CD4-positive, alpha-beta T cell treated with Interleukin-12 subunit alpha and Interleukin-12 subunit beta, for 1 hour (primary cell): ENCODE measurements at places on chromosomes 3 and 15.

GRCh38 chr3:126442094-126442855 lies 33.4 kb downstream of the ZXDC start:
- DNase-seq = no peak

GRCh38 chr3:125231895-125232294 lies 19.3 kb upstream of the SLC12A8 start:
- no peak for DNase-seq

DNA sequence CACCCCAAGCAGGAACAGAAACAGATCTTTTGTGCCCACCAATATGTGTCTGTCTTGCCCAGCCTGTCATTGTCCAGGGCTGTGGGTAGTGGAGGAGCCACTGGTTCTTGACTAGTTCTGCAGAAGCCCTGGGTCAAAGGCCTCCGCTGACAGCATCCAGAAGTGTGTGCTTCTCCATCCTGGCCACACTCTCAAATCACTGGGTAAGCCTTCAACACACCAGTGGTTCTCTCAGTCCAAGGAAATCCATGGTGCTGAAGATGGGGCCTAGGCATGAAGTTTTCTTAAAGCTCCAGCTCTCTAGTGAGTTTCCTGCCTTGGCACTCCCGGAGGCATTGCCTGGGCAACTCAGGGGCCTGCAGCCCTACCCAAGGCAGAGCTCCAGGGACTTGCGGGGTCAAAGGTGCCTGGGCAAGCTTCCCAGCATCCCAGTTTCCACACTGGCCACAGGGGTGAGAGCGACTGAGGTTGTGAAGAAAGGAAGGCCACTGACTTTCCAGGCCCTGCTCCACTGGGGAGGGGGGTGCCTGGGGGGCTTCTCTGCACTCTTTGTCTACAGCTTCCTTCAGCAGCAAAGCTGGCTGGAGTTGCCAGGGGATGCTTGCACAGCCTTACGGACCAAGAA lies 37.9 kb upstream of the RPL32 start:
- no peak for DNase-seq

- no peak for DNase-seq
Observed at GRCh38 chr3:18224426-18224825, 200.7 kb downstream of the SATB1 start.

DNA sequence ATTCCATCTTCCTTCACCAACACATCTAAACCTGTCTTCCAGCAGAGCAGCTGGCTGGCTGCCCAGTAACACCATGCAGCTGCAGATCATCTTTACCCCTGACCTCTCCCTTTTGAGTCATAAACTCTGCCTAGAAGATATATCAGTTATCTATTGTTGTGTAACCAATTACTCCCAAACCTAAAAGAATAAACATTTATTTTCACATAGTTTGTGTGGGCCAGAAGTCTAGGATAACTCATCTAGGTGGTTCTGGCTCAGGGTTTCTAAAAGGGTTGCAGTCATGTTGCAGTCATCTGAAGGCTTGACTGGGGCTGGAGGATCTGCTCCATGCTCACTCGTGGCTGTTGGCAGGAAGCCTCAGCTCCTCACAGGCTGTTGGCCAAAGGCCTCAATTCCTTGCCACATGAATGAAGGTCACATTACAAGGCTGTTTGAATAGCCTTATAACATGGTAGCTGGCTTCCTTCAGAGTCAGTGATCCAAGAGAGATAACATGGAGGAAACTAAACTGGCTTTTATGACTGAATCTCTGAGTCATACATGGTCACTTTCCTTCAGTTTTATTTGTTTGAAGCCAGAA lies 92.8 kb downstream of the GOLIM4 start:
- DNase-seq = no peak

- no peak for DNase-seq
Observed at GRCh38 chr3:197490098-197491058, 65.4 kb downstream of the BDH1 start.

- DNase-seq = no peak
Observed at GRCh38 chr3:13200465-13200864, 127.2 kb upstream of the IQSEC1 start.

DNA sequence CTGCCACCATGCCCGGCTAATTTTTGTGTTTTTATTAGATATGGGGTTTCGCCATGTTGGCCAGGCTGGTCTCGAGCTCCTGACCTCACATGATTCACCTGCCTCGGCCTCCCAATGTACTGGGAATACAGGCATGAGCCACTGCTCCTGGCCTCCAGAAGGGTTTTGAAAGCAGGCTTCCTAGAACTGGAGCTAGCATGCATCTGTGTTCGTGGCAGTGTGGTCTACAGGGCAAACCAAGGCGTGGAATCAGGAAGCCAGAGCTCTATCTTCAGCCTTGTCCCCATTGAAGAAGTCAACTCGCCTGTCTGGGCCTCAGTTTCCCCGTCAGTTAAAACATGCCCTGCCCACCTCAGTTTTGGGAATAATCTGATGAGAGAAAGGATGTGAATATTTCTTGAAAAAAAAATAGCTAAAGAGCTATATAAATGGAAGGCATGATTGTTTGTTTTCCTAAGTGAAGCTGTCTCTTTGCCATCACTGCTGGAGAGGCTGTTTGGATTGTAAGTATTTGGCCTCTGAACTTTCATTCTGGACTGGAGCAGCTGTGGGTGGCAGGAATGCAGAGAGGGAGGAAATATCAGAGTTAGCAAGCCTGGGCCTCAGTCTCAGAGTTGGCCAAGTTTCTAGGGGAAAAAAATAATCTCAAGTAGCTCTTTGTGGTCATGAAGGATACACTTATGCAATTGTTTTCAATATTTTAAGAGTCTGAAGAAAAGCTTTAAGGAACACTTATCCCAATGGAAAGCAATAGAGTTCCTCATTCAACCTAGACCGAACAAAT lies 36.5 kb upstream of the UACA start:
- DNase-seq = no peak

DNA sequence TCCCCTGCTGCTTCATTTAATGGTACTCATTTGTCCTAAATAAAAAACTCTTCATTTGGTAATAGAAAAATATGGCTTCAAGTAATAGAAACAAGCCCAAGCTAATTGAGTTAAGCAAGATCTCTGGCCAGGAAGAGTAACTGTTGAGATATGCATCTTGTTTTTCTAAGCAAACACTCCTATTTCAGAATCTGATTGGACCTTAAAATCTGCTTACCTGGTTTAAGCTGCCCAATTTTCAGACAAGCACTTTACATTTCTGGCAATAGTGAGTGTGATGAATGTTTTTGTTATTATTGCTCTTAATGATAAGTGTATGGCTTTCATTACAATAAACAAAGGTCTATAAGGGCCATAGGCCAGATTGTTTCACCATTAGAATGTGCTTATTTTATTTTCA lies 86.2 kb downstream of the CMSS1 start:
- DNase-seq = no peak

GRCh38 chr15:28191832-28192231 lies 92.7 kb upstream of the OCA2 start:
- no peak for DNase-seq

- no peak for DNase-seq
Observed at GRCh38 chr3:190443257-190443656, 6.4 kb downstream of the TMEM207 start.

DNA sequence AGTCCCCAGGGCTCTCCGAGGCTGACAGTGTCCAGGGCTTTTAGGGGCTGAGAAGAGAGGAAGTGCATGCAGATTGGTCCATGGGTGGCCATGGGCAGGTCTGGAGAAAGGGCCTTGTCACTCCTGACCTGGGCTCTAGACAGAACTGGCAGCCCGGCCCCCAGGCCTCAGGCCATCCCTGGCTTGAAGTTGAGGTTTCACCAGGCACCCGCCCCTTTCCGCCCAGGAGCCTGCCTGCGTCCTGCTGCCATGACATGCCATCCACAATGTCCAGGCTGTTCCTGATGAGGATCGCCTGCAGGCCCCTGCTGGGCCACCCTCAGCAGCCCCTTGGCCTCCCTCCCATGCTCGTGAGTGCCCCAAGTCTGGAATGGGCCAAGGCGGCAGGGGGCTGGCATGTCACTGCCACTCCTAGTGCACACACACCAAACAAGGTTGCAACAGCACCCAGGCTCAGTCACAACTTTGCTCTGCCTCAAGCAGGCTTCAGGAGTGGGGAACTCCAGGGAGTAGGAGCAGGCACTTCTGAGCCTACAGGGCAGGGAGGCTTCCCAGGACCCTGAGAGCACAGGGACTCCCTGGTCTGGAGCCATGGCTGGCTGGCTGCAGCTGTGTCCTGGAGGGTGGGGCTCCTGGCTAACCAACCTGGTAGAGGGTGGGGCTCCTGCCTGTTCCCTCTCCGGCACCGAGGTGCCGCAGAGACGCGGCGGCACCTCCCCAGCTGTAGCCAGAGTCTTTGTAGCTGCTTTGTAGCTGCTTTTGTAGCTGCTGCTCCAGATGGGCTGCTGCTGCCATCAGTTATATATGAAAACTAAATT lies 1457.1 kb upstream of the GBE1 start:
- no peak for DNase-seq

GRCh38 chr3:68787106-68787626 lies 145.2 kb downstream of the TAFA4 start:
- DNase-seq = no peak

GRCh38 chr15:72077950-72078349 lies 40.0 kb downstream of the MYO9A start:
- no peak for DNase-seq

- DNase-seq = peak; percentile 66
Observed at GRCh38 chr15:67085818-67086636, 20.6 kb downstream of the SMAD3 start.

- DNase-seq = peak; percentile 66
Observed at GRCh38 chr3:14124223-14124614, 451 bp downstream of the CHCHD4 start.

DNA sequence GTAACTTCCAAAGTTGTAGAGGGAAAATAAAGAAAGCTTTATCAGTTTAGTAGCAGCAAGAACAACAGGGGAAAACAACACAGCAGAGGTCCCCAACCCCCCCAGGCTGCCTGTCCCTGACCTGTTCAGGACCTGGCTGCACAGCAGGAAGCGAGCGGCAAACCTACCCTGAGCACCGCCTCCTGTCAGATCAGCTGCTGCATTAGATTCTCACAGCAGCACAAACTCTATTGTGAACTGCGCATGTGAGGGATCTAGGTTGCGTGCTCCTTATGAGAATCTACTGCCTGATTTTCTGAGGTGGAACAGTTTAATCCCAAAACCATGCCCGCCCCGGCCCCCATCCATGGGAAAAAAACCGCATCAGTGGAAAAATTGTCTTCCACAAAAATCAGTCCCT lies 40.3 kb downstream of the USP50 start:
- no peak for DNase-seq

- no peak for DNase-seq
Observed at GRCh38 chr15:68479870-68480269, 47.9 kb upstream of the ITGA11 start.

DNA sequence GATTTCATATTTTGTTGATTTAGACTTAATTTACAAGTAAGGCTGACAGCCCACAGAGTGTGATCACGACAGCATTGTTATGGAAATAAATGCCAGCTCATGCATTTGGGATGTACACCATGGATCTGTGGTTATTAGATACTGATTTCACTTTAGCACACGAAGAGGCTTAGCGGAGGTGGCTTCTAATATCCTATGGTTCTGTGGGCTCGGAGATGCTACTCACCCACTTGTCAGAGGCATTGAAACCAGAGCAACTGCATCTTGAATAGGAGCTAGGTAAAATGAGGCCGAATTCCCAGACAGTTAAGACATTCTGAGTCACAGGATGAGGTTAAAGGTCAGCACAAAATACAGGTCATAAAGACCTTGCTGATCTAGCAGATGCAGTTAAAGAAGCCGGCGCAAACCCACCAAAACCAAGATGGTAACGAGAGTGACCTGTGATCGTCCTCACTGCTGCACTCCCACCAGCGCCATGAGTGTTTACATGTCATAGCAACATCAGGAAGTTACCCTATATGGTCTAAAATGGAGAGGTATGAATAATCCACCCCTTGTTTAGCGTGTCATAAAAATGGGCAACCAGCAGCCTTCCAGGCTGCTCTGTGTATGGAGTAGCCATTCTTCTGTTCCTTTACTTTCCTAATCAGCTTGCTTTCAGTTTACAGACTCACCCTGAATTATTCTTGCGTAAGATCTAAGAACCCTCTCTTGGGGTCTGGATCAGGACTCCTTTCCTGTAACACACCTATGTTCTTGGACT lies 117.5 kb downstream of the PGPEP1L start:
- DNase-seq = no peak

DNA sequence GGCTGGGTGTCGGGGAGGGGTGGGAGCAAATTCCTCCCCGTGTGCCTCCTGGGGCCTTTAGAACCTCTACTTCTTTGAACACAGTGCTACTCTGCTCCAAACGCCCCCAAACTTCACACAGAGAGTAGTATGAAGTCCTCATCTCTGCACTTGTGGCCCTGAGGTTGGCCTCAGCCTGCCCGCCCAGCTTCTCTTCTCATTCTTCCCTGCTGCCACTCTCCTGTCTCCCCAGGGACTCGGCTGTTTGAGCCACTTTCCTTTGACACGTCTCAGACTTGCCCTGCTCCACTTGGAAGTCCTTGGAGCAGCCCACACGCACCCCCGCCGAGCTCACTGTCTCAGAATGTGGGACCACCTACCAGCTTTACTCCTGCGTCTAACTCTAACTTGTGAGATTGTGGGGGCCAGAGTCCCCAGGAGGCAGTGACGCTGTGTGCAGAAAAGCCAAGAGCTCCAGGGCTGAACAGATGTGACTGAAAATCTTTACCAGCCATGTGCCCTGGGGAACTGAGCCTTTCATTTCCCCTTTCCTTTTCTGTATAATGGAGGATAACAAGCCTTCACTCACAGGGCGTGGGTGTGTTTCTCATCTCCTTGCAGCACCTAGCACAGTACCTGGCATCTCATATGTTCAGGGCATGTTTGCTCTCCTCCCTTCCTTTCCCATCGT lies 233.6 kb upstream of the CTDSPL start:
- no peak for DNase-seq
